ENCODE measurements at places on chromosomes 7 and 10.

DNA sequence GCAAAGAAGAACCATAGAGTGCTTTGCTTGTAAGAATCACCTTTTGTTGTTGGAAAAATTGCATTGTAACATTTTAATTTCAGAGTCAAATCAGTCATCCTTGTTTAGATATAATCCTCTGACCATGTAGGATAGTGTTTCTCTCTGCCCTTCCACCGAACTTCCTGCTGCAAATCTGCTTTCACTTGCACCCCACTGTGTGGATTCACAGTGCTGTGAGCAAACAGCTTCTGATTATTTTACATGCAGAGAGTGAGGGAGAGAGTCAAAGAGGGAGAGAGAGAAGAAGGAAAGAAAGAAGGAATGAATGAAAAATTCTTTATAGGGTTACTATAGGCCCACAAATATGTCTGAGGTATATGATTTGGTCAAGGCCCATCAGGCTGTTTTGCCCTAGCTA lies 30.0 kb upstream of the SEM1 start:
- DNase-seq, result peak; percentile 47

DNA sequence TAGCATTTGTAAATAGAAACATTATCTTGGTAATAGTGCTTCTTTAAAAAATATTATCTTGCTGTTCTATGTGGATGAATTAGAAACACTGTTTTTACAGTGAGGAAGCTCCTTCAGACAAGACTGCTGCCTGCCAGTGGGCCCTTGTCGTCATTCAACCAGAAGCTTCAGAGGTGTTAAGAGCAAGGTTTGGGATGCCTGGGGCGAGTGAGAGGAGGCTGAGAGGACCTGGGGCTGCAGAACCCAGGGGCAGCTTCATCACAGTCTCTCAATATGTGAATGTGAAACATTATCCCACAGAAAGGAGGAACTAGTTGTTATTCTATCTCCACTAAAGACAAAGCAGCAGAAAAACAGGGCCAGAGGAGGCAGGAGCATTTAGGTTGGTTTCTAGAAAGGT lies 8.1 kb downstream of the PLPP4 start:
- no peak for DNase-seq

DNA sequence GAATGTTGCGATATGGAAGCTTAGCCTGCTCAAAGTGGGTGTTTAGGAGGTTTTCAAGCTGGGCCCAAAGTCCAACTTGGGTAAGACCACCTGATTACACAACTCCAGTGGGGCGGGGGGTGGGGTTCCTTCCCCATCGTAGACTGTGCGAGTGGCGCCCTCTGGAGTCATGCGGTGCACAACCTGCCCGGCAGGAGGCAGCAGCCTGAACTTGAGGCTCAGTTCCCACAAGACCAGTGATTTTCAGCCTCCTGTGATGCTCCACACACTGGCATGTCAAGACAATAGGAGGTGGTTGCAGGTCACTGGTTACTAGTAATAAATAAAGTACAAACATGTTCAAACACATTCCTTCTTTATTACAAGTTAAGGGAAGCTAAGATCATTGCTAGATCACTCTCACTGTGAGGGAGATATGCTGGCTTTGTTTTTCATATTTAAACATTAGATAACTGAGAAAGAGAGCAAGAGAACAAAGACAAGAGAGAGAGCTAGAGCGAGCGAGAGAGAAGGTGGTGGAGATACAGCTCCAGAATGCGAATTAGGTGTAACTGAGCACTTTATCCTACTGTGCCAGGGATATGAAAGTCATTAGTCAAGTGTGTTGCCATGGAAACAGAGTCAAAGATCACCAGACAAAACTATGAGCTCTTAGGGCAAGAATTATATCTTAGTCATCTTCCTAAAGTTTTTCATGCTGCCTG lies 97.4 kb upstream of the BMPER start:
- DNase-seq, result no peak

- DNase-seq, result no peak
Observed at GRCh38 chr10:58950618-58951017, 225.8 kb upstream of the PHYHIPL start.

DNA sequence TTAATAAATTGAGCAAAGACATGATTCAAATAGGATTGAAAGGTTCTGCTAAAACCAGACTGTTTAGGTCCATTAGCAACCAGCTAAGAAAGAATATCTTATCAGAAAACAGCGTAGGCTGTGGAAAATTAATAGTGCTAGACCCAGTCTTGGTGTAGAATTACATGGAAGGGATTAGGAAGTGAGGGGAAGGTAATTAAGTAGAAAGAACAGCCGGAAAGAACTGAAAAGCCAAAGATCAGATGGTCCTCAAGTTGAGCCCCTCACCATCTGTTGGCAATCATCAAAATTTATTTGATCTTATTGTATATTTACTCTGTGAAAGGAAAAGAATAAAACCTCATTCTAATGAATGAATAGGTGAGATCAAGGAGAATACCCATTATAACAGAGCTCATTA lies 50.1 kb downstream of the COL1A2 start:
- no peak for DNase-seq

Data from NCI-H774 (cell line).